ENCODE measurements at places on chromosomes 3 and 15. TPM values are rescaled to one million over a fixed set of nuclear protein-coding genes. Genes with fewer than 3 reads are reported as not detected.

DNA sequence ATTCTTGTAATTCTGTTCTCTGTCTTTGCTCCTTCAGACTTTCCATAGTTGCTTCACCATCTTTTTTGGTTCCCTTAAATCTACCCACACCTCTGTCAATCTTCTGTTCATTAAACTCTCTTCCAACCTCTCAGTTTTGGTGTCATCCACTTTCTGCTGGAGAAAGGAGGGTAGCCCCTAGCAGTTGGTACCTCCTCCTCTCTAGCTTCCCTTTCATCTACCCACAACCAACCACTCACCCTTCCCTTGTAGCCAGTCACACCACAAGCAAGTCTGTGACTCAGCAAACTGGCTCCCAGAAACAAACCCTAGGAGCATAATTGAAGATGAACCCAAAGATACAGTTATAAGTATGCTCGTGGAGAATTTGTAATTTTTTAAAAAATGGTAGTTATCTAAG, 318.6 kb downstream of the FHIT start:
- no peak for DNase-seq

DNA sequence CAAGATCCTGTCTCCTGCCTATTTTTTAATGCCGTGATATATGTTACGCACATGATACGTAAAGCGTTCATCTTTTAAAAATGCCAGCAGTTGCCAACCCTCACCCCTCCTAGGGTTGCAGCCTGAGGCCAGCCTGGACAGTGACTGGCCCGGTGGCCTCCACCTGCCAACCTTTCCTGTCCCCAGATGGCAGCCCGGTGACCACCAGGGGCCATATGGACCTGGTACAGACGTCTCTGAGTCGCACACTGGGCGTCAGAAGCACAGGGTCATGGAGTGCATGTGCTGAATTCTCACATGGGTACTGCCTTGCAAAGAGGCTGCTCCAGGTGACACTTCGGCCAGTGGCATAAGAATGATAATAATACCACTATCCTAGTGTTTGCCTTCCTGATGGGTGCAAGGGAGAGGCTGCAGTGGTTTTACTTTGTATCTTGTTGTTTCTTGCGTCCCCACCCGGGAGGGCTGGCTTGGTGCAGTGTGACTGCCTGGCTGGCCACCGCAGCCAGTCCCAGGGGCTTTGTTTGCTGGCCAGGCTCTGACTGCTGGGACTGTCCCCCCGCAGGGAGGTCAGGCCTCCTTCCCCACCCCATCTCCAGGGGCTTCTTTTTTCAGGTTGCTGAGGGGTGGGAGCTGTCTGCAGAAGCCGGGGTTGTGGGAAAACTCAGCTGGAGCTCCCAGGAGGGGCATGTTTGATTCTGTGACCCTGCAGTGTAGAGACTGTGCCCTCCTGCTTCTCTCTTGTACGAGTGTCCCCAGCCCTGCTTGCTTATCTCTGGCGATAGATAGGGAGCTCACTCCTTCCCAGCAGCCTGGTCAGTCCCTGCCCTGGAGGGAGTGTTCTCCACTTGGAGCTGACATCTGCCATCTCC, 16.9 kb downstream of the FBLN2 start:
- DNase-seq: no peak

- DNase-seq: peak; percentile 69
Observed at GRCh38 chr15:60507596-60508424, 28.9 kb upstream of the ICE2 start.

The CCR2 gene
- polyA plus RNA-seq: 0.89 TPM

GRCh38 chr3:66378256-66378655, 122.6 kb downstream of the LRIG1 start:
- DNase-seq: no peak

- no peak for DNase-seq
Observed at GRCh38 chr3:30793740-30794139, 100.7 kb downstream of the GADL1 start.

The DPPA2 gene
- not detected for polyA plus RNA-seq

All from forelimb muscle (tissue), 1 donor.